Ureter (tissue), 1 donor: ENCODE measurements at places on chromosomes 11 and 22. TPM values are rescaled to one million over a fixed set of nuclear protein-coding genes. Genes with fewer than 3 reads are reported as not detected.

- DNase-seq: no peak
These were observed 1.1 kb downstream of the GLYAT start for GRCh38 chr11:58730507-58731089.

Gene RNH1
- 182 TPM for total RNA-seq

Gene DDI1
- total RNA-seq: not detected

Gene C11orf97
- total RNA-seq: not detected

- DNase-seq: no peak
These were observed 87.1 kb downstream of the FBXO7 start for GRCh38 chr22:32561756-32562155.

DNA sequence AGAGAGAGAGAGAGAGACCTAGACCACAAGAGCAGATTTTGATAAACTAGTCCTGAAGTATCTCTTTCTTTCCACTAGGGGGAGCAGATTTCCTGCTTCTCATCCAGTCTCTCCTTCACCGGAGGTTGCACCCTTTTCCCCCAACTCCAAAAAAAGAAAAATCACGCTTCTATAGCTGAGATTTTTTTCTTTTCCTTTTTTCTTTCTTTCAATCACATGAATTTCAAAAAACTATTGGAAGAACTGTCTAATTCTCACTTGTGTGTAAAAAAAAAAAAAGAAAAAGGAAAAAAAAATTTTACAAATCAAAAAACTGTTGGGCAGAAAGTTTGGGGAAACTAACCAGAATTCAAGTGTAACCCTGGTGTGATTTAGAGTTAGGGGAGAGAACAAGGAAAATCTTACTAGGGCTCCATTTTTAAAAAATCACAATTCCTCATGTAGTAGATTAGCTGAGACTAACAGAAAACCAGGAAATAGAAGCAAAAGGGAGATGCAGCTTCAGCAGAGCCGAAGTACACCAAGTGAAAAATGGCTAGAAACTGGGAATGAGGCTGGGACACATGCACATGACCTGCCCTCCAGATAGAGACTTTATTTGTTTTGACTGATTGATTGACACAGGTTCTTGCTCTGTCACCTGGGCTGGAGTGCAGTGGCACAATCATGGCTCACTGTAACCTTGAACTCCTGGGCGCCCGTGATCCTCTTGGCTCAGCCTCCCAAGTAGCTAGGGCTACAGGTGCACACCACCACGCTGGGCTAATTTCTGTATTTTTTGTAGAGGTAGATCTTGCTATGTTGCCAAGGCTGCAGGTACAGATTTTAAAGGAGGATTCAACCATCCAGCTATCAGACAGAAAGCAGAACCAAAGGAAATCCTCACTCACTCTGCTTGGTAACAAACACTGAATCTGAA is 27.1 kb downstream of the SDHD start:
- no peak for DNase-seq

- DNase-seq: no peak
These were observed 52.9 kb downstream of the C11orf58 start for GRCh38 chr11:16791191-16791961.

Gene MS4A6E
- not detected for total RNA-seq

Gene CCT8L2
- total RNA-seq: not detected

DNA sequence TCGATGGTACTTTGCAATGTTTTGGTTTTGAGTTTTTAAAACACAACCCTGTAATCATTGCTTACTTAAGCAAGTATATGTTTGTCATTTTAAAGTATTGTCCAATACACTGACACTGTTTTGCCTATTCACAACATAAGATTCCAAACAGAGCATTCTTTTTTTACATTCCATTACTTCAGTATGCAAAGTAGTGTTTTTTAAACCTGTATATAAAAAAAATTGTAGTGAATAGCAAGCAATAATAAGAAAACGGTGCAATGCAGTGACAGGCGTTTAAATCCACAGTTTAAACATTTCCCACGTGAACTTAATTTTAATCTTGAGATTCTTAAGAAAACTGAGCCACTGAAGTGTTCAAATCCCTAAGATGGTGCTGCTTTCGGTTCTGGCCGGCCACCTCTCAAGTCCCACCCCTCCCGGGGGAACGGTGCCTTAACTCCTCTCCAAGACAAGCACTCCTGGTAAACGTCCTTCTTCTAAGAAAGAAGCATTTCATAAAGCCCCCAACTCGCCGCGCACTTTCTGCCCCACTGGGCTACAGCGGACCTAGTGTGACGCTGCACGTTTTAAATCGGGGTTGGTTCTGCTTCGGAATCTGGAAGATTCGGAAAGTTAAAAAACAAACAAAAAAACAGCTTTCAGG is 2.9 kb downstream of the PGR start:
- DNase-seq: peak; percentile 46

GRCh38 chr11:44334356-44335004 is 24.5 kb upstream of the ALX4 start:
- no peak for DNase-seq

GRCh38 chr11:37142591-37142990 is 544.6 kb upstream of the RAG2 start:
- no peak for DNase-seq

GRCh38 chr11:71999798-72000197 is 1.1 kb downstream of the IL18BP start:
- DNase-seq: no peak

Gene TP53I11
- 67.7 TPM for total RNA-seq

Gene FREY1
- 0.70 TPM for total RNA-seq

DNA sequence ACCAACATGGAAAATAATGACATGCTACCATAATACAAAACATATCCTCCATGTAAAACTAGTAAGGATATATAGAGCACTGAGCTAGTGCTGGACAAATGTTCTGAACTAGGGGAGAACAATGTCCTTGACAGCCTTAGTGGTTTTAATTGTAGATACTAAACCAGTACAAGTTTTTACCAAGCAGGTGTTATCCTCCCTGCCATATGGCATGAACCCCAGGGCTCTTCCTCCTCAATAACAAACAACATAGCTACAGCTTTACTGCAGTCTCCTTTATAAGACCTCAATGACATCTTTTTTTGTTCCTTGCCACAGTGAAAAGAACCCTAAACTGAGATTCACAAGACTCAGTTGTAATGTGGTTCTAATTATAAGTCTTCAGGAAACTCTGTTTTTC is 70.2 kb upstream of the GDPD4 start:
- DNase-seq: no peak

Gene SPINDOC
- total RNA-seq: 13.0 TPM

Gene GVQW3
- 2.4 TPM for total RNA-seq

Gene DMC1
- 2.2 TPM for total RNA-seq
